ENCODE measurements at places on chromosomes 5 and 9. TPM values are rescaled to one million over a fixed set of nuclear protein-coding genes. Genes with fewer than 3 reads are reported as not detected.

The IL5 gene
- total RNA-seq = not detected

The CCDC171 gene
- total RNA-seq = 4.4 TPM

The IRX4 gene
- total RNA-seq = 2.8 TPM

The ZBTB34 gene
- 21.9 TPM for total RNA-seq

The RFESD gene
- 2.4 TPM for total RNA-seq

The ALDH7A1 gene
- 135 TPM for total RNA-seq

Measured in GM23338 (cell line).